ENCODE measurements at places on chromosomes 16 and 17.

DNA sequence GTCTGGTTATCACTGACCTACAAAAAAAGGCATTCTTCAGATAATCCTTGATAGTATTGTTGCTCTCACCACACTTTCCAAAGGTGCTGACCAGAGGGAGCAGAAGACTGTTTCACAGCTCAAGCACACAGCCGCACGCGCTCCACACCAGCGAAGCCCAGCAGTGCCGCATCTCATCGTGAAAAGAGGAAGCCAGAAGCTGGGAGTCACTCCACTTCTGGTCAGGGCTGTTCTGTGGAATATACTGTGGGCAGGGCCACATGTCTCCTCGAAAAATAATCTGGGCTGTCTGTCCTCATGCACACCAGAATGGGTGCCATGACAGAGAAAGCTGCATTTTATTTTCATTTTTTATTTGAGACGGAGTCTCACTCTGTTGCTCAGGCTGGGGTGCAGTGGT lies 7.3 kb upstream of the PRSS36 start:
- no peak for DNase-seq

DNA sequence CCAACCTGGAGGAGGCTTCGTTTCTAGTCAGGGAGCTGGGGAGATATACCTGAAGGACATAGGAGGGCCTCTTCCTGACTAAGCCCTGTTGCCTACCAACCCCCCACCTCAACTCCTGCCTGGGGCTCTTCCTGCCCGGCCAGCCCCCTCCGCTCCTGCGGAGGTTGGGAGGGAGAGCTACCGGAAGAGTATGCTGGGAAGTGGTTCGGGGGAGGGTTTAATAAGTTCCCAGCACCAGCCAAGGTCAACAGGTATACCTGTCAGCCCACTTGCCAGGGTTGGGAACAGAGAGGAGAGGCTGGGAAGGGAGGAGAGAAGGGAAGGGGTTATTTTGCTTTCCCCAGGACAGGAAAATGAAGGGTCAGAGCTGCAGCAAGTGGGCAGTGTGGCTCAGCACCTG lies 4.7 kb downstream of the PPP1R1B start:
- DNase-seq: no peak

DNA sequence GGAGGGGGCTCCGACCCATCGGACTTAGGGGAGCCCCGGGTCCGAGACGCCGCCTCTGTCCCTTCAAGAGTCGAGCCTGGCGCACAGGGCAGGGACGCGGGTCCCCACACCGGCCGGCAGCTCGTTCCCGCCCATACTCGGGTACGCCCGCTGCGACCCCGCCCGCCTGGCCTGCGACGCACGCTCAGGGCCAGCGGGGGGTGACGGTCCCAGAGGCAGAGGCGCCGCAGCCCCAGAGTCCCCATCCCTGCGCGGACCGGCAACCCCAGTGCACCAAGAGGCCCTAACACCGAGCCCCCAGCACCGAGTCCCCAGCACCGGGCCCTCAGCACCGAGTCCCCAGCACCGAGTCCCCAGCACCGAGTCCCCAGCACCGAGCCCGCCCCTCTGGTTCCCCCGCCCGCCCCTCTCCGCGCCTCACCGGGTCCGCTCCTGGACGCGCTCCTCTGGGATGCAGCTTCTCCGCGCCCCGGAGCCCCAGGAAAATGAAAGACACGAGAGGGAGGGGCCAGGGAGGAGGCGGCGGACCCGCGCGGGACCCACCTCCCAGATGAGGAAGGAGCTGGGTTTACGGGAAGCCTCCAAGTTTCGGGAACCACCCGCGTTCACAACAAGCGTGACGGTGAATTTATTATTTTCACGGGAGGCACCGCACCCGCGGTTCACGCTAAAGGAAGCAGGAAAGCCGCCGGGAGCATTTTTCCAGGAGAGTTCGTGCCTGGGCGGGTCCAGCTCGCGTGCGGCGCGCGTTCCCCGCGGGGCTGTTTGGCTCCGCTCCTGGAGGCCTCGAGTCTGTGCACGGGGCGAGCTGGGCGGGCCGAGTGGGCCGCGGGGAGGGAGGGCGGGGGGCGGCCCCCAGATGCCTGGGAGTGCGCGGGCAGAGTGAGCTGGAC lies at the start of gene SECTM1:
SECTM1 (minus strand) TSS at position 488 of the 893 bp plus-strand sequence. CDS start 6,526 bp downstream, outside the sequence.
- no peak for DNase-seq

GRCh38 chr16:2798723-2799204 lies 494 bp downstream of the PRSS41 start:
- DNase-seq: no peak

DNA sequence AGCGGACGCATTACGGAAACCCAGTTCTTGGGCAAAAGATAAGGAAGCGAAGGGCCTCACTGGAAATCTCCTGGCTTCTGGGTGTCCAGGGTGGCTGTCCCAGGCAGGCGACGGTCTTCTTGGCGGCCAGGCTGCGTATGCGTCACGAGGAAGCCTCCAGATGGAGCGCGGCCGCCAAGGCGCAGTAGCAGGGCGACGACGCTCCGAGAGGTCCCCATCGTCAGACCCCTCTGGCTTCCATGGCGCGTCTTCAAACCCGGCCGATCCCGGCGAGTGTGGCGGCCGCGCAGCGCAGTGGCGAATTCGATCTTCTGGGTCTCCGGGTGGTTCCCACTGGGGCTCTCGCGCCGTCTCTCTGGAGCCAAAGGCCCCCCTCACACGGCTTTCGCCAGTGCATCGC lies 13.8 kb upstream of the ANKRD40CL start:
- no peak for DNase-seq

- no peak for DNase-seq
Measured at GRCh38 chr17:79243603-79243990, 169.0 kb downstream of the ENGASE start.

- no peak for DNase-seq
Measured at GRCh38 chr17:63497708-63498483, 21.0 kb downstream of the ACE start.

DNA sequence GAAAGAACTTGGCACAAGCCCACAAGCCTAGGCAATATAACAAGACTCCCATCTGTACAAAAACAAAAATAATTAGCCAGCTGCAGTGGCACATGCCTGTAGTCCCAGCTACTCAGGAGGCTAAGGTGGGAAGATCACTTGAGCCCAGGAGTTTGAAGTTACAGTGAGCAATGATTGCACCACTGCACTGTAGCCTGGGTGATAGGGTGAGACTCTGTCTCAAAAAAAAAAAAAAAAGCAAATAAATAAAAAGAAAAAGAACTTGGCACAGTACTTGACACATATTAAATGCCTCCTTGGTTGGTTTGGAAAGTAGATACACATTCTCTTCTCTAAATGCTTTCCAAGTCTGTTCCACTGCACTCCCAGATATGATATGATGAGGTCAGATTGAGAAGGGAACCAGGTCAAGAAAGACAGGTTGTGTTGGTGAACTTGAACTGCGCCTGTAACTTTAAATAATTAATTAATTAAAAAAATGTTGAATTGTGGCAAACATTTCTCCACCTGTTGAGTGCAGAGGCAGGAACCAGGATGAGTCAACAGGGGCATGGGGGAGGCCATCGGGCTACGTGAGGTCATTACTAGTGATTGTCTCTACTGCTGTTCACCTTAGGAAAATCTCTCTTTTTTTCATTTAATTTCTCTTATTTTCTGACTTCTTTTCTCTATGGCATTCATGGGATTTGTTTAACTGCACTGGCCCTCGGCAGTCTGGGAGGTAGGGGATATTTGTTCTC lies 25.9 kb upstream of the EFCAB13 start:
- DNase-seq: no peak

- DNase-seq: no peak
Measured at GRCh38 chr16:53755026-53755910, 51.3 kb downstream of the FTO start.

- no peak for DNase-seq
Measured at GRCh38 chr16:19853742-19854542, 30.7 kb downstream of the GPRC5B start.

- DNase-seq: no peak
Measured at GRCh38 chr16:30069611-30070462, 4.3 kb downstream of the ALDOA start.

DNA sequence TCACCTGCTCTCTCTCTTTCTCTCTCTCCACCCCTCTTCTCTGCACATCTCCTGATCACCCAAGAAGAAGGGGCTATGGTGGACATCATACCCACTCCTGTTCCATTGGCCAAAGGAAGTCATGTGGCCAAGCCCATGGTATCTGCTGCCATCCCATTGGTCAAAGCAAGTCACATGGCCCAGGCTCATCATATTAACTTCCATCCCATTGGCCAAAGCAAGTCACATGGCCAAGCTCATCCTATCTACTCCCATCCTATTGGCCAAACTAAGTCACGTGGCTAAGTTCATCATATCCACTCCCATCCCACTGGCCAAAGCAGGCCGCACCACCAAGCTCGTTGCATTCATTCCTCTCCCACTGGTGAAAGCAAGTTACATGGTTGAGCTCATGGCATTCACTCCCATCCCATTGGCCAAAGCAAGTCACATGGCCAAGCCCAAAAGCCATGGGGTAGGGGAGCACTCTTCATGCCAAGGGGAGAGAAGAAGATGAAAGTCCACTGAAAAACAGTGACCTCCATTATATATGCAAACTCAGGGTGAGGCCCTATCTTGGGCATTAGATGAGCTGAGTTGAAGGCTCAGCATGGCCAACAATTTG lies 29.2 kb downstream of the SNX20 start:
- DNase-seq: no peak

DNA sequence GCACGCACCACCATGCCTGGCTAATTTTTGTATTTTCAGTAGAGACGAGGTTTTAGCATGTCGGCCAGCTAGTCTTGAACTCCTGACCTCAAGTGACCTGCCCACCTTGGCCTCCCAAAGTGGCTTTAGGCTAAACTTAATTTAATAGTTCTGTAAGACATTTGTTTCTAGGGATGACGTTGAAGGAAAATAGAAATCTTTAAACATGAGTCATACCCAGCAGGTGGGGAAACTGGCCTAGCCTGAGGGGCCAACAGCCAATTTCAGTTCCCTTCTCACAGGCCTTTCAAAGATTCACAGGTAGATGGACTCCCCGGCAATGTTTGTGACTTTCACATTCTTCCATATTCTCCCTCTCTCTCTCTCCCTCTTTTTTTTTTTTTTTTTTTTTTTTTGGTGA lies 18.1 kb upstream of the ITPRIPL2 start:
- DNase-seq: no peak

DNA sequence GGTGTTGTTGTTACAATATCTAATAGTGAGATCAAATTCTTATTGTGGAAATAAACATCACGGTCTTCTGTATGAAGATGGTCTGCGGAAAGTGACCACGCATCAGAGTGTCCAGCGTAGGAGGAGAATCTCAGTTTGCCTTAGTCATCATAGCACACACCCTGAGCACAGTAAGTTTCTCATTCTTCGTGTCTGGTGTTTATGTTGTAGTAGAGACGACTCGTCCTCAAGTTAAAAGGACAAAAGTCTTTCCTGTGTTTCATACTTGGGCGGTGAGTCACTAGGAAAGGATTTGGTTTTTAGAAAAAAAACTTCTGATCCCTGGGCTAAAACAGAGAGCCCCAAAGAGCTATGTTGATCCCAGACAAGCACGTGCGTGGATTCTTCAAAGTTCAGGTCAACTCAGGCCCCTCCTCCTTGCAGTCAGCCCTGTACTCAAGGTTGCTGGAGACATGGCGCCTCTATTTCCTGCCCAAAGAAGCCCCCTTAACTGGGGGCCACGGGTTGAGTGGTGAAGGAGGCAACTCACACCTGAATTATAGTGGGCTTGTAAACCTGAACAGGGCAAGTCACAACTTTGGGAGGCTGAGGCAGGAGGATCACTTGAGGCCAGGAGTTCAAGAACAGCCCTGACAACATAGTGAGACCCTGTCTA lies 170.4 kb downstream of the ZFHX3 start:
- no peak for DNase-seq

DNA sequence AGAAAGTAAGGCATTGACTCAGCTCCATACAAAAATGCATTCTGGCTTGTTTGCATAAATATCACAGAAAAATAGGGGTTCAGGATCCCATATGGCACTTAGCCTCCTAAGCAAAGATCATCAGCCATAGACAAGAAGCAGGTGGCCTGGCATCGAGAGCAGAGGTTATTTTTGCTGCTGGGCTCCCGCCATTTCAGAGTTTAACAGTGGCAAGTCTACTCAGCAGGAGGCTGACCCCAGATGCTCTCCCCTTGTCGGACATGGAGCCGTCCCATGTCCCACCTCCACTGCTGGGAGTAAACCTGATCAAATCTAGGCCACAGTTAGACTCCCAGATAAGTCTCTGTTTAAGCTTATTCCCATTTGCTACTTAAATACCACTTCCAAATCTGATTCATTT lies 269.1 kb downstream of the FTO start:
- DNase-seq: no peak

- DNase-seq: peak; percentile 58
Measured at GRCh38 chr16:24516900-24517669, 22.3 kb upstream of the RBBP6 start.

All from stimulated activated CD4-positive, alpha-beta T cell treated with anti-CD3 and anti-CD28 coated beads, Interleukin-1b, Interleukin-23, amount 100 ng/mL, for 4 hours (primary cell).